ENCODE measurements at places on chromosomes 5 and 9.

- DNase-seq = no peak
Measured at GRCh38 chr5:33209252-33209651, 231.5 kb upstream of the TARS1 start.

GRCh38 chr5:33474931-33475499 lies 34.2 kb downstream of the TARS1 start:
- DNase-seq = no peak

- DNase-seq = no peak
Measured at GRCh38 chr9:92640398-92641091, 29.4 kb downstream of the IPPK start.

DNA sequence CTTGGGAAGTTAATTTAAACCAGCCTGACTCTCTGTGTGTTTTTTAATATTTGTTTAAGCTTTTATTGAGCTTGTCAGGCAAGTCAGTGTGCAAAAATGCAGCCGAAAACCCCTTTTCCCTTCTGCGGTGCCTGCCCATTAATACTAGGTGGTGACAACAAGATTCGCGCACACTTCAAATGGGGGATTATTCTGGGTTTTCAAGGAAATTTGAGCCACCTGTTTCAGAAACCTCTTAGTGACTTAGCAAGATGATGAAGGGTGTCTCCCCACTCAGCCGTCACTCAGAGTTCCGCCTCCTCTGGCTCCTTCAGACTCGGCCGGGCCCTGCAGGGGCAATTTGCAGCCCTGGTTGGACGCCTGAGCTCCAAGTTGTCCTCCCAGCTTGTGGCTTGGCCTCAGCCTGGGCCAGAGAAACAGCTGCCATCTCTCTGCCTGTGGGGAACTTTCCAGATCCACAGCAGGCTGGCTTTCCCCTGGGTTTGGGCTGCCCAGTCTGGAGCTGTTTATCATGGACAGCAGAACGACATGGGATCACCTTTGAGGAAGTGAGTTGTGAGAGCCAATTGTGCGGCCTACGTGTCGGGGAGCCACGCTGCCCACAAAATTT lies 75.9 kb downstream of the SPRY4 start:
- DNase-seq = no peak

DNA sequence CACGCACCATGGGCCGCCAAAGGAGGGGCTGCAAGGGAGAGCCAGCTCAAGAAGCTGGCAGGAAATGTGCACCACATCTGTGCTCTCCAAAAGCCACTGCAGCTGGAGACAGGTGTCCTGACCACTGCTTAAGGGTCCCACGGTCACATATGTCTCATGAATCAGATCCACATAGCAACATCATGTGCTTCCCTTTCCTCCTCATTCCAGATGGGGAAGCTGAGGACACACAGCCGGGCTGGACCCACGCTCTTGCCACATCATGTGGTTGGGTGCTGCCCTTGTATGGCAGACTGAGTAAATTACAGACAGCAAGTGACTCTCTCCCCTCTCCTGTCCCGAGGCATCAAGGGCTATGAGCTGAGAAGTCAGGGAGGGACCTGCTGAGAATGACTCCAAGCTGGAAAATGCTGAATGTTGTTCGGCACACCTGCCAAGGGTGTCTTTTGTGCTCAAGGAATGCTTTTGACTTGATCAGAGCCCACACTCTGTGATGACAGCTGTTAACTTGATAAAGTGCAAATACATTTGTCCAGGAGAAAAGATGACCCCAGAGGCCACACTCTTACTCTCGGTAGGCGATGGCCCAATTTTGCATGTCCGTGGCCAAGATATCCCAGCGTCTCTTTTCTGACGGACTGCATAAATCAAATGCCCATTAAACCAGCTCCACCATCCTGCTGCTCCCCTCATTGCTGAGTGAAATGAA lies 58.2 kb downstream of the NSUN2 start:
- DNase-seq = no peak

DNA sequence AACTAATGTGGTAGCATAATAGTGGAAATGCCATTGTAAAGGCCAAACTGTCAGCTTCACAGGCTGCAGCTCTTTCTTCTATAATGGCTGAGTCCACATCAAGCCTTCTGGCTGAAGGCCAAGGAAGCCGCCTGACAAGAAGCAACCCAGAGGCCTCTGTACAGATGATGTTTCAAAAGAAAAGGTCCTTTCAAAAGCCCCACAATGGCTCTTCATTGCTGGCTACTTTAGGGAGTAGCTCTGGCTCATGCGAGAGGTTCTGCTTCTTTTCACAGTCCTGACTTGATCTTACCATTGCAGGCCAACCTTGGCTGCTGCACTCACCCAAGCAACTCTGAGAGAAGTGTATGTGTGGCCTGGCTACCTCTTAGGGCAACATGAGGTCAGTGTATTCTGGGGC lies 54.5 kb upstream of the EQTN start:
- peak; percentile 20 for DNase-seq

All from thyroid gland (tissue), 4 donors.